ENCODE measurements at places on chromosomes 5 and 9. TPM values are rescaled to one million over a fixed set of nuclear protein-coding genes. Genes with fewer than 3 reads are reported as not detected.

DNA sequence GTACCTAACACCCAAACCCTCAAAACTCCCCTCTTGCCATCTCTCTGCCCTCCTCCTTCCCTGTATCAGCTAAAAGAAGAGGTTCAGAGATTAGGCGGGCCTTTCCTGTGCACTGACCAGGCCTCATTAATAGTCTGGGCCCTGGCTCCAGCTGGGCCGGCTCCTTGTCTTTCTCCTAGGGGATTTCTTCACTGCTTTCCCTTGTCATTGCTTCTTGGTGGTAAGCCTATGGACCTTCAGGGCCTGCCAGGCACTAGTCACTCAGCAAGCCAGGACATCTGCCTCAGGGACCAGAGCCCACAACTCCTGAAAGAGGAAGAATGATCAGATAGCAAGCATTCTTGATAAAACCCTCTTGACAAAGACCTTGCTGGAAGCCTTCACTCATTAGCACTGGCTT is 50.9 kb downstream of the MRRF start:
- H3K36me3 ChIP-seq = peaks cover 3% of the 10 kb centered on the region
- no peaks in the 10 kb centered on the region for H3K27me3 ChIP-seq
- H3K4me1 ChIP-seq = no peaks in the 10 kb centered on the region
- no peak overlapping the region for H3K4me3 ChIP-seq
- no peak for DNase-seq
- H3K27ac ChIP-seq = no peak overlapping the region

Gene FAM169A
- 1.0 TPM for total RNA-seq

- no peaks in the 10 kb centered on the region for H3K4me1 ChIP-seq
- peak overlapping the region; percentile 34 for H3K27ac ChIP-seq
- H3K4me3 ChIP-seq = no peak overlapping the region
- H3K36me3 ChIP-seq = no peaks in the 10 kb centered on the region
- no peaks in the 10 kb centered on the region for H3K27me3 ChIP-seq
These were observed 109.3 kb downstream of the DAPK1 start for GRCh38 chr9:87606841-87607521.

Gene TOR2A
- 8.0 TPM for total RNA-seq

Gene CDH9
- not detected for total RNA-seq

DNA sequence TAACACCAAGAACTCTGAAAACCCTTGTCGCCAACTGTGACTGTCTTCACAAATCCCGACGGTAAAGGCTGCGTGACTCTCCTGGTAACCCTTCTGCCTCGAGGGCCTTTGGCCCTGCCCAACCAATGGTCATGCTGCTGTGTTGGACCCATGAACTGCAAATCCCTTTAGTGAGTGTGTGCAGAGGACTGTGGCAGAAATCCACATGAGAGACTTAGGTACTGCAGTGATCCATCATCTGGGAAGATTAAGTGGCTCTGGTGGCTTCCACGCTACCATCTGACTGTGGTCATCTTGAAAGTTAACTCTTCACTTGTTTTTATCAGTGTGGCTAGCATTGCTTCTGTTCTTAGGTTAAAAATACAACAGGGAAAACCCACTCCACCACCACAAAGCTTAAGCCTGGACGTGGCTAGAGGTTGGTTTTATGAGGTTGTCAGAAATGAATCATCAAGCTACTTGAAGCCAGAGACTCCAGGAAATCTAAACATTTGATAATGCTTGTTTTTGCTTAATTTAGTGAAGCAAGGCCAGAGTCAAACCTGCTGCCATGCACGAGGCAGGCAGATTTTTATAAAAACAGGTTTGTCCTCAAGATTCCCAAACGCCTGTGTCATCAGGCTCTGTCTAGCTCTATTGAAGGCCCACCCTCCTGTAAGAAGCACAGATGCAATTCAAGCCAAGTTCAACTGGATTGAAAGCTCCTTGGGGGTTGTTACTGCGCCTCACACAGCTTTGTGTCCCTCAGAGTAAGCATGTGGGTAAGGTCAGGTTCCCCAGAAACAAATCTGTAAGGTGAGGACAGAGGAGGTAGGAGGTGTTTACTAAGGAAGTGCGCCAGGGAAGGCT is 52.7 kb upstream of the ERCC6L2 start:
- H3K4me1 ChIP-seq = no peaks in the 10 kb centered on the region
- H3K27me3 ChIP-seq = no peaks in the 10 kb centered on the region
- H3K4me3 ChIP-seq = no peak overlapping the region

- no peak overlapping the region for H3K27ac ChIP-seq
- H3K27me3 ChIP-seq = no peaks in the 10 kb centered on the region
- DNase-seq = peak; percentile 50
- no peaks in the 10 kb centered on the region for H3K4me1 ChIP-seq
- no peaks in the 10 kb centered on the region for H3K36me3 ChIP-seq
- H3K4me3 ChIP-seq = no peak overlapping the region
These were observed 184.3 kb downstream of the TSSK1B start for GRCh38 chr5:113250341-113250953.

GRCh38 chr5:152113401-152113800 is 188.8 kb upstream of the GLRA1 start:
- no peaks in the 10 kb centered on the region for H3K27me3 ChIP-seq
- H3K4me1 ChIP-seq = no peaks in the 10 kb centered on the region
- H3K4me3 ChIP-seq = no peak overlapping the region
- no peak overlapping the region for H3K27ac ChIP-seq

Data from aorta (tissue), 5 donors.